ENCODE measurements at places on chromosomes 4 and X. TPM values are rescaled to one million over a fixed set of nuclear protein-coding genes. Genes with fewer than 3 reads are reported as not detected.

PROM1 gene
- total RNA-seq, result 65.4 TPM

GUCY1A1 gene
- not detected for total RNA-seq

SMIM43 gene
- 0.50 TPM for total RNA-seq

CCNB3 gene
- 0.09 TPM for total RNA-seq

LARP1B gene
- 47.0 TPM for total RNA-seq

MUC7 gene
- not detected for total RNA-seq

GPR82 gene
- not detected for total RNA-seq

HSPA4L gene
- total RNA-seq, result 4.7 TPM

RAB33A gene
- 3.9 TPM for total RNA-seq

STPG2 gene
- total RNA-seq, result not detected

MAGED4B gene
- total RNA-seq, result 81.9 TPM

RAB41 gene
- not detected for total RNA-seq

FATE1 gene
- not detected for total RNA-seq

TCEAL5 gene
- 6.6 TPM for total RNA-seq

MTMR8 gene
- total RNA-seq, result 6.3 TPM

GBA3 gene
- total RNA-seq, result not detected

- DNase-seq, result no peak
Observed at GRCh38 chr4:82851885-82852750, 38.8 kb downstream of the SEC31A start.

DNA sequence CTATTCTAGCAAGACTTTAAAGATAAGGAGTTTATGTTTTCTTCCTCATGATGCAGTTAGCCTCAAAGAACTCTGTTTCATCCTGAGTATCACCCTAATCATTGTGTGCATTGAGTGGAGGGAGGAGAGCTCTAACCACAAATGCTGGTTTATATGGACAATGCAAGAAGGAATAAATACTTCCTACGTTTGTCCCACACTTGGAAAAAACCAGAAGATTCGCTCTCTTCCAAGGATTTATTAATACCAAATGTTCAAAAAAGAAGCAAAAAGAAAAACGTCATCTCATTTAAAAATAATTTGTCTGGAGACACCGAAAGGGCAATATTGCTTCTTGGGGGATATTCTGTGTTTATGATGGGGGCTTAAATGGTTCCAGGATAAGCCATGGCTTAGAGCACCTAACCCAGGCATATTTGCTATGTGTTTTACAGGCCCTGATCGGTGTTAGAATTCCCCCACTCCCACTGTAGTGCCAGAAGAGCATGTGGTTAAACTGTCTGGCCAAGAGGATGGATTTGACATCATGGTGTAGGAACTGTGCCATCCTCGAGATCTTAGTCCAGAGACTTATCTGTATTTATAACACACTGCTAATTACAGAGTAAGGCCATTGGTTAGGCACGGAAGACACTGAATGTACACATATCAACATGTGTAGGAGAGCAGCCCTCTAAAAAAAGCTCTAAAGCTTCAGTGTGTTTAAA, 227.2 kb downstream of the ANK2 start:
- DNase-seq, result no peak

- DNase-seq, result no peak
Observed at GRCh38 chrX:5683996-5684395, 544.7 kb downstream of the NLGN4X start.

DNA sequence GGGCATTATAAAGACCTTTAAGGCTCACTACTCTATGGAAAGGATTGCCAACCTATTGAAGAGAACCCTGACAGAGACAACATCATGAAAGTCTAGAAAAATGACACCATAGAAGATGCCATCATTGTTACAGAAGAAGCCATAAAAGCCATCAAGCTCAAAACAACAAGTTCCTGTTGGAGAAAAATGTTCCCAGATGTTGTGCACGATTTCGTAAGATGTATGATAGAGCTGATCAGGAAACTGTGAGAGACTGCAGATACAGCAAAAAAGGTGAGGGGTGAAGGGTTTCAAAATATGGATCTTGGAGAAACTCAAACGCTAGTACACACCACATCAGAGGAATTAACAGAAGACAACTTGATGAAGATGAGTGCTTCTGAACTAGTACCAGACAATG, 53.3 kb downstream of the WDFY3 start:
- no peak for DNase-seq

DNA sequence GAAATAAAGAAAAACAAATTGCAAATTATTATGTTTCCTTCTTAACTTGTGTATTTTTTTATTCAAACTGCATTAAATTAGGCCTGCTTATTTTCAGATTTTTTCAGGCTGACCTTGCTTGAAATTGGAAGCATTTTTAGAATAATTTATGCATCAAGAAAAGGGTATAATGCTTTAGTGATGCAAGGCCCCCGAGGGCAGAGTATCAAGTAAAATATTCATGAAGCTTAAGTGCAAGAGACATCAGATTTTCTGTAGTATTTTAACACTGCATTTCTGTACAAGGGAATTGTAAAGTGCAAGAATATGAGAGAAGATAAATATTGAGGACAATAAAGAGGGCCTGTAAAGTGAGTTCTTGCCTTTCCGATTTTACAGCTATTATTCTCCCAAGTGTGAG, 485.8 kb upstream of the ATOH1 start:
- DNase-seq, result no peak

DNA sequence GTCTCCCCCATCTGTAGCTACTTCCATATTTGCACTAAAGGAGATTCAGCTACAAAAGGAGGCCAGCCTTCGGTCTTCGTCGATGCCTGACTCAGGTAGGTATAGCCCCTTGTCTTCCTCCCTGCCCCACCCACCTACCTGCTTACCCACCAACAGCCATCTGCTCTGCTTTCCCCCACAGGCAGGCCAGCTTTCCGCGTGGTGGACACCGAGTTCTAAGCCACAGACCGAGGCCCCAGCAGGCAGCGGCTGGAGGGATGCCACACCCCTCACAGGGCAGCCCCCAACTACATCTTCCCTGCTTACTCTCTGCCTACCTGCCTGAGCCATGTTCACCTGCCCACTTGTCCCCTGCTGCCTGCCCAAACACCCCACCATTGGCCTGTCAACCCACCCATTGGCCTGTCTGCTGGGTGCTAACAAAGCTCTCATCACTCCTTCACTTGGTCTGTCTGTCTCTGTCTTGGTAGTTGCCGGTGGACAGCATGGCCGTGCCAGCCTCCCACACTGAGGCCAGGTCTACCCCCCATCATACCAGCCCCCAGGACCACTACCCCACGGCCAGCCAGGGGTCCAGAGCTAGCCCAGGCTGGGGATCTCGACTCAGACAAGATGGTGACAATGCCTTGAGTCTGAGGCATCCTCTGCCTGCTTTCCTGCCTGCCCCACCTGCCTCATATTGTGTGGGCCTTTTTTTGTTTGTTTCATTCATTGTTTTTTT, 4.1 kb upstream of the USP11 start:
- DNase-seq, result no peak

GRCh38 chr4:16202598-16202997, 23.7 kb downstream of the TAPT1 start:
- DNase-seq, result no peak

DNA sequence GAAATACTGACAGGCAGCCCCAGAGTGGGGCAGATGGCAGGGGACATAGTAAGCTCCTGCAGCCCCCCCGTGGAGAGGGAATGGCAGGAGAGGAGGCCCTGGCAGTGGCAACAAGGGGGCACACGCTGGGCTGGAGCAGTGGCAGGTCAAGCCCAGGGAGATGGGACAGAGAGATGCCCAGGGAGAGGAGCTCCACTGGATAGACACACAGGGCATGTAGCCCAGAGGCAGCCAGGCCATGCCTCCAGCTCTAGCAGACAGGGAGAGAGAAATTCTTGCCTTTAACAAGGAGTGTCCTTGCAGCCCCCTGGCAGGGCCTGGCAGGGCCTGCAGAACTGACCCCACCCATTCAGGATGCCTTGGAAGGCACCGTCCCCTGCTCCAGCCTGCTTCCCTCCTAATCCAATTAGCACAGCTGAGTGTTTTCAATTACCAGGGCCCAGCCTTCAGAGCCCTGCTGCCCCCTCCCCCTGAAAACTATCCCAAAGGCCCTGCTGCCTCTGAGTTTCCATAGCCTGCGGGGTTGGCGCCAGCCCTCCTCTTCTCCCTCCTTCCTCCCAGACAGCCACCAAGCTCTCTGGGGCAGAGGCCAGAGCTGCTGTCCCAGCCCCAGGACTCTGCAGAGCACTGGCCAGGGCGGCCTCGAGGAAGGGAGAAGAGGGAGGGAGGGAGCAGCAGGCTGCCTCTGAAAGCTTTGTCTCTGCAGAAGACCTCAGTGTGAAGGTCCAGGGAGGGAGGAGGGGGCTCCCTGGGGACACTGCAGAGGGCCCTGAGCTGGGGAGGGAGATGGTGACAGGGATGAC, 12.5 kb downstream of the L1CAM start:
- no peak for DNase-seq

DNA sequence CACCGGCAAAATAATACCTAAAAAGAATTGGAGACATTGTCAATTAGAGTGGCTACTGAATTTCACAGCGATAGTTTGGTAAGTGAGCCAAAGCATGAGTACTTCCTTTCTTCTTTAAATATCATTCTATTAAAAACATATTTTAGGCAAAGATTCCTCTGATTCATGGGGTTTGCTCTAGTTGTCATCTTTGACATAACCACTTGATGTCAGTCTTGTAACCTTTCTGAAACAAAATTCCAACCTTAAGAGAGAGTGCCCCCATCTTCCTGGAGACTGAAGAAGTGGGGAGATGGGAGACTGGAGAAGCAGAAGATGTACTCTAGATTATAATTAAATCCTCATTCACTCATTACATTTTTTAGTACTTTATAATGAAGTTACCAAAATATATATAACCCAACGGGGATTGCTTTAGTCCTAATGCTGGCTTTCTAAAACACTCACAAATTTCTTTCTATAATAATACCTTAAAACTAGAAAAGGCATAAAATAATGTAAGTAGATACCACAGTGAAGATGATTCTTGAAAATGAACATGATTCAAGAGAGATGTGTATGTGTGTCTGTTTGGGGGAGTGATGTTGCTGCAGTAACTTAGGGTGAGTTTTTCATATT, 96.4 kb downstream of the EMCN start:
- no peak for DNase-seq

DNA sequence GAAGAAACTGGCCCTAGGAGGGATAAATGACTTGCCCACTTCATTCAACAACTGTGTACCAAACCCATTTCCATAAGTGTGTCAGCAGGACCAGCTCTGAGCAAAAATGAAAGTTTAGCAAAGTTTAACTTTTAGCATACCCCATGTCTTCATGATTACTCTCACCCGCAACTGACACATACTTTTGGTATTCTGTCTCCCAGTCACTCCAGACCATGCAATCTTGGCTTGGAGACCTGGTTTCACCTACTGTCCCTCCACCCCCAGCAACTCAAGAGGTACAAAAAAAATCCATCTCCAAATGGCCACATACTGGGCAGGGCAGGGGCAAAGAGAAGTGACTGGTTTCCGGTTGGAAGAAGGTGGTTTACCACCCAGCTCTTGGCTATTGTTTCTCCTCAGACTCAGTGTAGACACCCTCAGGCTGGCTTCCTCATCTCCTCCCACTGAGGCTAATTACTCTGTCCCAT, 79.8 kb downstream of the RLIM start:
- no peak for DNase-seq

GRCh38 chr4:122772311-122772710, 39.8 kb downstream of the BBS12 start:
- no peak for DNase-seq

GRCh38 chrX:110310000-110310790, 7.7 kb downstream of the AMMECR1 start:
- DNase-seq, result no peak

GRCh38 chr4:7721984-7722551, 217.6 kb downstream of the AFAP1 start:
- no peak for DNase-seq

GRCh38 chrX:53239474-53239873, 14.5 kb upstream of the KDM5C start:
- no peak for DNase-seq

GRCh38 chr4:10077076-10077475, 39.5 kb downstream of the WDR1 start:
- DNase-seq, result no peak

DNA sequence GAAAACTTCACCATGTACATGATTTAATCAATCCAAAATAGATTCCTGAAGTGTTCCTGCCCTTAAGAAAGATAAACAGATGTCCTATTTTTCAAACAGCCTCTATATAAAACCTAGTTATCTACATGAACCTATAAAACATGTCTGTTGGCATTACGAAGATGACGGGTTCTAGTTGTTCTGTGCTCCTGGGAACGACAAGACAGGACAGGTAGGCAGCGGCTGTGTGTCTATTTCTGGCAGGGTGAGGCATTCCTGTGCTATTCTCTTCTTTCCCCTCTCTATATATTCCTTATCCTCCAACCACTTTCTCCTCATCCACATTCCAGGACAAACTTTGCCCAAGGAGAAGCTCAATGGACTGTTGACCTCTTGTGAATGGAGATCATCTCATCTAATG, 6.1 kb downstream of the FAT1 start:
- DNase-seq, result no peak

GRCh38 chrX:47218920-47219815, 687 bp downstream of the CDK16 start:
- peak; percentile 55 for DNase-seq
